ENCODE measurements at places on chromosomes 16 and 17.

GRCh38 chr16:57039148-57039812 is 49.9 kb downstream of the NLRC5 start:
- DNase-seq, result no peak

- peak; percentile 69 for DNase-seq
These were observed 38.4 kb upstream of the ARL4D start for GRCh38 chr17:43360376-43360738.

- DNase-seq, result no peak
These were observed 96.7 kb downstream of the SYCE1L start for GRCh38 chr16:77295896-77296295.

DNA sequence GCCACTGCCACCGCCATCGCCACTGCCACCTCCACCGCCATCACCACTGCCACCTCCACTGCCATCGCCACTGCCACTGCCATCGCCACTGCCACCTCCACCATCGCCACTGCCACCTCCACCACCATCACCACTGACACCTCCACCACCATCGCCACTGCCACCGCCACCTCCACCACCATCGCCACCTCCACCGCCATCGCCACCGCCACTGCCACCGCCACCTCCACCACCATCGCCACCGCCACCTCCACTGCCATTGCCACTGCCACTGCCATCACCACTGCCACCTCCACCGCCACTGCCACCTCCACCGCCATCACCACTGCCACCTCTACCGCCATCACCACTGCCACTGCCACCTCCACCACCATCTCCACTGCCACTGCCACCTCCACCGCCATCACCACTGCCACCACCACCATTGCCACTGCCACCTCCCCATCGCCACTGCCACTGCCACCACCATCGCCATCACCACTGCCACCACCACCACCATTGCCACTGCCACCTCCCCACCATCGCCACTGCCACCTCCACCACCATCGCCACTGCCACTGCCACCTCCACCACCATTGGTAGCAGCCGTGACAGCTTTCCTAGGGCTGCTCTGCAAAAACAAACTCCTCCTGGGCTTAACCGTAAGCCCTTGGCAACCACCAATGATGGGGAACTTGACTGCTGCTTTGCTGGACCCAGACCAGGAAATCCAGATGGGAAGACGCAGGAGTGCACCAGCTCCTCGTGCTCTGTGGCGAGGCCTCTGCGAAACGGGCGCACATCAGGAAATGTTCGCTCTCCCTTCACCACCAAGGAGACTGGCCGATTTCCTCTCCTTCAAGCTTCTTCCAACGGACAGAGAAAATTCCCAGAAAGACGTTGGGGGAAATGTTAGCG is 147.2 kb downstream of the RBFOX3 start:
- no peak for DNase-seq

DNA sequence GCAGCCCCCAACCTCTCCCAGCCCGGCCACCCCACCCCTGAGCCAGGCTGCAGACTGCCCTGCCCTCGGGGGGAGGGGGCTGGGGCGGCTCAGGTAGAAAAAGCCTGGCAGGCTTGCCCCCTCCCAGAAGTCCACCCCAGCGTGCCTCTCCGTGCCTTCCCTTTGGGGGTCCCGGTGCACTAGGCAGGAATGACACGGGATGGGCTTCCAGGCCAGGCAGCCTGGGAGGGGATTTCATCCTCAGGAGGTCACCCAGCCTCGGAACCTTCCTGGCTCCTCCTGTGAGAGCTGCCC is 185.0 kb downstream of the NTN1 start:
- no peak for DNase-seq

Measured in uterus (tissue), 4 donors.